ENCODE measurements at places on chromosomes 1 and 21.

DNA sequence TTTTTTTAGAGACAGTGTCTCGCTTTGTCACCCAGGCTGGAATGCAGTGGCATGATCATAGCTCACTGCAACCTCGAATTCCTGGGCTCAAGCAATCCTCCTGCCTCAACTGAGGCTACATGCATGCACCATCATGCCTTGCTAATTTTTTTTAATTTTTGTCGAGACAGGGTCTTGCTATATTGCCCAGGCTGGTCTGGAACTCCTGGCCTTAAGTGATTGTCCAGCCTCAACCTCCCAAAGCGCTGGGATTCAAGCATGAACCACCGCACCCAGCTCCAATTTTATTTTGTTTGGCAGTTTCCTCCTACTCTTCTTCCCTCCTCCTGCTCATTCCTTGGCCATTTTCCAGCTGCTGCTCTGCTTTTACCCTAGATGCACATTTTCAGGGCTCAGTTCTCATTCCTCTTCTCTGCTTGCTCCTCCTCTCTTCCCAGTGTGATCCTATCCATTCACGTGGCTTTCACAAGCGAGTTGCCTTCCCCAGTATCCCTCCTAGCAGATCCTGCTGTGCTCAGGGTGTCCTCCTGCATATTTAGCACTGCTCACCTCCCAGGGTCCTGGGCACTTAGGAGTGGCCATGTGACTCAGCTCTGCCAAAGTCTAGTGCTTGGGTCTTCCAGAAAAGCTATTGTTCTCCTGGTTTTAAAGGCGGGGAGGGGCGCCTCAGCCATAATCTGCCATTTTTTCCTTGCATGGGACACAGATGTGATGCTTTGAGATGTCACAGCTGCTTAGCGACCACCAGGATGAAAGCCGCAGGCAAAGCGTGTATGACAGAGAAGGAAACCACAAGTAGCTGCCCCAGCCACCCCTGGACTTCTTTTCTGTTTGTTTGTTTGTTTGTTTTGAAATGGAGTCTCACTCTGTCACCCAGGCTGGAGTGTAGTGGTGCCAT is 33.7 kb downstream of the PSEN2 start:
- DNase-seq: peak; percentile 59

- peak; percentile 8 for DNase-seq
Measured at GRCh38 chr1:183569141-183569540, 21.1 kb downstream of the NCF2 start.

DNA sequence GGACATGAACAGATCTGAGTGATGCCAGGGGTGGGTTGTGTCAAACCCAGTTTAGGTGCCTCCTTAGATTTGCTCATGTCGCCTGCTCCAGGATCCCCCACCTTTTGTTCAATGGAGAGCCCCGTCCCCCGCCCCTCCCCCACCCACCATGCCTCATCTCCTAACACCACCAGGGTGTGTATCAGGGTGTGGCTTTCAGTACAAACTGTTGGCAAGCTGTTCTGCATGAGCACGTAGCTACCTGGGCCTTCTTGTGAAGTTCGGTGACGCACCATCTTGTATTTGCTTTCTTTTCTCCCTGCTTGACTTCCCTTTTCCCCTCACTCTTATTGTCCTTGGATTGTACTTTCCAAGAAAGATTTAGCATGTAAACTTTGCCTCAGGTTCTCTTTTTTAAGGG is 94.8 kb downstream of the EBNA1BP2 start:
- no peak for DNase-seq

DNA sequence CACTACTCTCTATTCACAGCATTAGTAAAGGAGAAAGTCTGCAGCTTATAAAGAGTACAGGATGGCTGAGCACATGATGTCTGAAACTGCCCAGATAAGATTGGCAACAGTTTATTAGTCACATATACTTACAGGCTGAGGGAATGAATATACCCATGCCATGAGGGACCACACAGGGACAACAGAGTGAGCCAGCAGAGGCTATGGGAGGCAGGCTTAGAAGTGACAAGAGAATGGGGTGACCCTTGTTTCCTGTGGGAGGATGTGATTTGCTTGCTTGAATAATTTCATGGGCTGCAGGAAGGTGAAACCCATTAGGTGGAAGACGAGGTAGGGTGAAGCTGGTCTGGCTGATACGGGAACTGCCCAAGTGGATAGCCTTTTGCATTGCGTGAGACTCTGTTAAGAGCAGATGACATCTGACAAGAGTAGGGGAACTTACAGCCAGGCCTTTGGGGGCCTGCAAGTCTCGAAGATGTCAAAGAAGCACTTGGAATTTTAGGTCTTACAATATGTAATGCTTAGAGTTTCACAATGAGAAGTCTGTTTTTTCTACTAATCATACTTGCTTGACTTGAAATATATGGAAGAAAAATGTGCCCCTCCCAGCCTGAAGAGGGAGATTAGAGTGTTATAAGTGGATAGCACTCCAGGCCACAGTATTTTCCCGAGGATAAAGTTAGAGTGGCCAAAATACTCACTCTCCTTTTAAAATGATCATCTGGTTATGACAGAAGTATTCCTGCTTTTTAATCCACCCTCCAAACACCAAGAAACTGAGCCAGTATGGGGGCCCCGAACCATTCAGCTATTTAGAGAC is 34.6 kb upstream of the TNFSF4 start:
- no peak for DNase-seq

DNA sequence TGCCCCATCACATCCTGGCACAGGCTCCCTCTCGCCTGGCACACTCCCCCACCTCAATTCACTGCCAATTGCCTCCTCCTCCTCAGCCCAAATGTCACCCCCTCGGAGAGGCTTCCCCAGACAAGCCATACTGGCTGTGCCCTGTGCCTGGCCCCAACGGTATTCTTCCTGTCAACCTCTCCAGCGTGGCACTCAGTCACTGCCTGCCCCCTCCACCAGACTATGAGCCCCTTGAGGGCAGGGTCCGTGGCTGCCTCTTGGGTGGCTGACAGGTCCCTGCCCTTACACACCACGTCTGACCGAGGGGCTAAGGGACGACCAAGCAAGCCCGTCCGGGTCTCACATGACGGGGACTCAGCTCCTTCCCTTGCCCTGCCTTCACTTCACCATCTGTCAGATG is 74.9 kb downstream of the MRPL37 start:
- DNase-seq: no peak

GRCh38 chr21:45482899-45483821 is 59.1 kb downstream of the SLC19A1 start:
- peak; percentile 22 for DNase-seq

- DNase-seq: no peak
Measured at GRCh38 chr1:54926970-54927369, 40.0 kb upstream of the DHCR24 start.

GRCh38 chr1:20538760-20539551 is 13.4 kb upstream of the FAM43B start:
- DNase-seq: no peak

DNA sequence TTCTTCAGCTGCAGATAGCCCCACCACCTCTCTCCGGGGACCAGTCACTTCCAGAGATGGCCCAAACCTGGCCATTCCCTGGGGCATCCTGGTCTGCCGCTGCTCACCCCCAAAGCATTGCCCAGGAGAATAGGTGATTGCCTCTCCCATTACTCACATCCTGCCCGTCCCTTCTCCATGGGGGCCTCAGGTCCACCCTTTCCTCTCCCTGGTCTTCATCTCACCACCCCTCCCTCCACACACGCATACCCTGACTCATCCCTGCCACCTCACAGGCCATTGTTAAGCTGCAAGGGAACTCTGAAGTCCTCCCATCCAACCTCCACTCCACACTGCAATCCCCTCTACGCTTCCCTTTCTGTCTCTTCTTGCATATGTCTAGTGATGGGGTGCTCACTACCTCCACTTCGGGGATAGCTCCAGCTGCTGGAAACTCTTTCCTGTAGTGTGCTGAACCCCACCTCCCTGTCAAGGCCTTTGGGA is at the start of gene PLEKHG5:
Gene PLEKHG5 (minus strand): TSS at position 188 of the 483 bp plus-strand sequence. CDS start 14,096 bp downstream, outside the sequence.
- DNase-seq: no peak

DNA sequence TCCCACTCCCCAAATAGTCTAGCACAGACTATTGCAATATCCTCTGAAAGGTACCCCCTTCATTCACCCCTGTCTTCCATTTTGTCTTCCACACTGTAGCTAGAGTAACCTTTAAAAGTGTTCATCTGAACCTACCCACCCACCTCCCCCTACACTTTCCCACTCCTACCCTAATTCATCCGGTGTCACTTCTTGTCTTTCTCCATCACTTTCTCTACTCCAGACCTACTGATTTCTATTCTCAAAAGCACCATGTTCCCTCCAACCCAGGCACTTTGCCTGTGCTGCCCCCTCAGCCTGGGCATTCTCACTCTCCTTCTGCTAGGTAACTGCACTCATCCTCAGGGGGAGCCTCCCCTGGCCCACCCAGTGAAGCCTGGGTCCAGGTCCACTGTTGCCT is 4.7 kb upstream of the MAN1C1 start:
- no peak for DNase-seq

- peak; percentile 56 for DNase-seq
Measured at GRCh38 chr1:225318706-225319575, 108.9 kb downstream of the LBR start.

GRCh38 chr21:26925636-26926035 is 41.3 kb downstream of the ADAMTS5 start:
- DNase-seq: no peak

- no peak for DNase-seq
Measured at GRCh38 chr21:42016364-42016985, 6.3 kb upstream of the ZBTB21 start.

- peak; percentile 74 for DNase-seq
Measured at GRCh38 chr1:22275626-22276395, 132.9 kb upstream of the WNT4 start.

DNA sequence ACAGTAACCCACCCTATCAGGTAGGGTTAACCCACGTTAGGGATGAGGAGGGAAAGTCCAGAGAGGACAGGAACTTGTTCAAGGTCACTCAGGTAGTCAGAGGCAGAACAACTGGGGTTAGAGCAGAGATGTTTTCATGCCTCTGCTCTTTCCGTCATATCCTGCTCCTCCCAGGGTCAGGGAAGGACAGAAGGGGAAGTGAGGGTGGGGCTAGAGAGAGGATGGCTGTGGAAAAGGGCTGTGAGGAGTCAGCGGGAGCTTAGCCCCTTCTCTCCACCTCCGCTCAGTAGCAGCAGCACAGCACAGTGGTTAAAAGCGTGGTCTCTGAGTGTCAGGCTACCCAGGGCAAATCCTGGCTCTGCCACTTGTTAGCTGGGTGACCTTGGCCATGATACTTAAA is 36.5 kb downstream of the DDX20 start:
- DNase-seq: no peak

DNA sequence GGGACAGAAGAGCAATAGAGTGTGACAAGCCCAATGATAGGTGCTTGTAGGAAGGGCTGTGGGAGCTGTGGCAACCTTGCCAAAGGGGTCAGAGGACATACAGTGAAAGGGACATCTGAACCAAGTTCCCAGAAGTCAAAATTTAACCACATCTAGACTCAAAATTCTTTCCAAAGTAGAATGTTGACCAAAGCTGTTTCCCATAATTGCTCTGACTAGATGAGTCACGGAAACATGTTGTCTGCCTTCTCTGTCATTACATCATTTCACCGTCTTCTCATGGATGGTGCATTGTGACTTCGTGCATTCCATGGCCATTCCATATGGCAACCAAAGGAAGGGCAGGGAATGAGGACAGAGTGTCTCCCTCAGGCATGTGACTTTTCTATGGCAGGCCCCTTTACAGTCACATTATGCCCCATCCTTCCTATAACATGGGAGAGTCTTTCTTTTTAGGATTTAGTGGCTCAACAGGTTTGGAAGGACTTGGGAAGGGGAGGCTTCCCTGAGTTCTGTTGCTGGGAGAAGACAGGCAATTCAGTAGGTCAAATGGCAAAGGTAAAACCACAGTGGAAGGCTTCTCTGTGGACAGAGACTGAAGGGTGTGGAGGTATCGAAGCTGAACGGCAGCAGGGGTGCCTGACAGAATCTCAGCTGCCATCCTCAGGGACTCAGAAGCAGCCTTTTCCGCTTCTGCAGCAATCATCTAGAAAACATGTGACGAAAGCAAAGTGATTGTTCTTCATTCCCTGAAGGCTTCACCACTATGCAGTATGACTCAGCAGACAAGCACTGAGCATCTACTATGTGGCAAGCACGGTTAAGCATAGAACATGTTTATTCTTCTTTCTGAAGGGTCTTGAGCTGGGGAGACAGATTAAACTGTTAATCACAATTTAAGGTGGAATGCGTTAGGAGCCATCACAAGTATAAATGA is 24.7 kb downstream of the NPHS2 start:
- DNase-seq: peak; percentile 36

DNA sequence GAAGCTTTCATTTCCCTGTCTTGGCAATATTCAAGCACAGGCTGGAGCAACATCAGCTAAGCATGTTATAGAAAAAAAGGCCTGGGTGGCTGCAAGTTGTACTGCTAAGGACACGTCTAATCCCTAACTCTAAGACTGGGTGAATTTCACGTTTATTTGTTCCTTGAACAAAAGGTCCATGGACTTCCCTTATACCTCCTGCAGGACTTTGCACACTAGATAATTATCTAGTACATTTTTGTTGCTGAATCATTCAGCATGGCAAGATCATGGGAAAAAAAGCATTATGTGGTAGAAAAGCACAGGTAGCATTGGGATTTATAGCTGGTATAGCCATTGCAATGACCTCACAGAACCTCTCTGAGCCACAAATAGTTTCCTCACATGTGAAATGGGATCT is 130.7 kb upstream of the DMRTA2 start:
- DNase-seq: no peak

DNA sequence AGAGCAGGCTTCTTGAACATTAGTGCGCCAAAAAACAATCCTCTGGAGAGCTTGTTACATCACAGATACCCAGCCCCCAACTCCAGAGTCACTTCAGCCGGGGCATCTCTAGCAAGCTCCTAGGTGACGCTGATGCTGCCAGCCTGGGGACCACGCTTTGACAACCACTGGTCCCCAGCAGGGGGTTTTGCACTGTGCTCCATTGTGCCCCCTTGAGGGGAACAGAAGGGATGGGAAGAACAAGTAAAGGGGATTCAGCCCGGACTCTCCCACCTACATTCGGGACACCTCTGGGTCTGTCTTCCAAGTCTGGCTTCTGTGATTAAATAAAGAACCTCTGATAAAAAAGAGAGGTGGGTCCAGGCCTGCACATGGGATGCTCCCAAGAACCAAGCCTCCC is 60.4 kb downstream of the ATP5PO start:
- no peak for DNase-seq

- no peak for DNase-seq
Measured at GRCh38 chr1:205716371-205717132, 33.4 kb downstream of the NUCKS1 start.

DNA sequence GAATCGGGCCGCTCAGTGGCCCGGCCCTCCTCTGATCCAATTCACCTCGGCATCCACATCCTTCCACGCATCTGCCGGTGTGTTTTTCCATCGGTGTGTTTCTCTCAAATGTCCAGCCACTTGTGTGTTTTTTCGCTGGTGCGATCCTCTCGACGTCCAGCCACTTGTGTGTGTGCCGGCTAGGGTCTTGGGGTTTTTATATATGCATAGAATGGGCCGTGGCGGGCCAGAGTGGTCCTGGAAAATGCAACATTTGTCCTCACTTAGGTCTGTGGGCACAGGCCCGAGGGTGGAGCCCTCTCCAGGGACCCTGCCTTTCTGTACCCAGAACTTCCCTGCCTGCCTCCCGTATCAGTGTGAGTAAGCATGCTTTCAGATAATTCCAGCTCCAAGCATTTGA is 1106.4 kb downstream of the AMY1C start:
- no peak for DNase-seq

Data from eye (tissue), 1 donor.